Activated CD8-positive, alpha-beta memory T cell treated with anti-CD3 and anti-CD28 coated beads for 24 hours (primary cell): ENCODE measurements at places on chromosomes 4 and X.

DNA sequence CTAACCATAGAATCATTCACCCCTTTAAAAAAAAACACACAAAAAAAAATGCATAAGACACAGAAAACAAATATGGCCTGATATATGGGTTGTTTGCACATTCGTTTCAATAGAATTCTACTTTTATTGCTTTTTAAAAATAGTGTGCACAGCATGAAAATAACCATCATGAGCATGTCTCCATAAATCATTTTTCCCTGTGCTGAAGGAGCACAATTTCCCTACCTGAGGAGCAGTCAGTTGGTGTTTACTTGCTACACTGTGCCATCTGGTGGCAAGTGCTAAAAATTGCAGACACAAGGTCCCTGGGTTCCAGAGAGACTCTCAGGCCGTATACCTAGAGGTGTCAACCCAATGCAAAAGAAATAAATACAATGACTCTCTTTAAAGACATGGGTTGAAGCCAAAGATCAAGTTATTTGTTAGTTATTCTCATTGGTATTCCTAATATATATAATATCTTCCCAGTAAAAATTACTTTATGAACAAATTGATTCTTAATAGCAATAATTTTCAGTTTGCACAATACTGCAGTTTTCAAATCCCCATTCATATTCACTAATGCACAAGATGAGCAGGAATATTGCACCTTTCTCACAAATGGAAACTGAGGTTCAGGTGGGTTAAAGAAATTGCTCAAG lies 551.4 kb downstream of the IQCM start:
- DNase-seq, result no peak

DNA sequence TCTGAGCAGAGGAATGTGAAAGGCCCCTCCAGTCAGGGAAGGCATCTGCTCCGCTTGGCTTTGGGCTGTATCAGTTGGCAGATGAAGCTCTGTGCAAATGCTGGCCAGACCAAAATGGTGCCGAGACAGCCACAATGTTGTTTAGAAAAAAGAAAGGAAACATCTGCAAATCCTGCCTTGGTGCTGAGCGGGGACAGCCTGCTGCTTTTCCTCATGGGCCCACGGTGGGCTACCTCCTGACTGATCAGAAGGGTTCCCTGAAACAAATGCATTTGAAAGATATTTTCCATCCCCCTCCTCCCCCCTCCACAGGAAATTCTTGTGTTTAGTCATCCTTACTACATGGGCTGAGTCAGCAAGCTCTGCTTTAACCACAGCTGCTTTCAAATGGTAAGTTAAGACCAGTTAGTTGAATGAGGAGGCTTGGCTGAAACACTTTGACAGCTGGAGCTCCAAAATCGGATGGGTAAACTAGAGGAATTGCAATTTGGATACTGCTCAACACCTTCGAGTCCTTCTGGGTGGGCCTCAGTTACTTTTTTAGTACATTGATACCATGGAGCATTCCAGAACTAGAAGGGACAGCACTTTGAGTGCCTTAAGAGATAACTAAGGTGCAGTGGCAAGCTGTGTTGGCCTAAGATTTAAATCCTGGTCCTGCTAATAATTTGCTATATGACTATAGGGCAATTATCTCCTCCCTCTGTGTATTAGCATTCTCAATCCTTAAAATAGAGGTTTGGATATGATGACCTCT lies 36.0 kb downstream of the PLAC1 start:
- no peak for DNase-seq

DNA sequence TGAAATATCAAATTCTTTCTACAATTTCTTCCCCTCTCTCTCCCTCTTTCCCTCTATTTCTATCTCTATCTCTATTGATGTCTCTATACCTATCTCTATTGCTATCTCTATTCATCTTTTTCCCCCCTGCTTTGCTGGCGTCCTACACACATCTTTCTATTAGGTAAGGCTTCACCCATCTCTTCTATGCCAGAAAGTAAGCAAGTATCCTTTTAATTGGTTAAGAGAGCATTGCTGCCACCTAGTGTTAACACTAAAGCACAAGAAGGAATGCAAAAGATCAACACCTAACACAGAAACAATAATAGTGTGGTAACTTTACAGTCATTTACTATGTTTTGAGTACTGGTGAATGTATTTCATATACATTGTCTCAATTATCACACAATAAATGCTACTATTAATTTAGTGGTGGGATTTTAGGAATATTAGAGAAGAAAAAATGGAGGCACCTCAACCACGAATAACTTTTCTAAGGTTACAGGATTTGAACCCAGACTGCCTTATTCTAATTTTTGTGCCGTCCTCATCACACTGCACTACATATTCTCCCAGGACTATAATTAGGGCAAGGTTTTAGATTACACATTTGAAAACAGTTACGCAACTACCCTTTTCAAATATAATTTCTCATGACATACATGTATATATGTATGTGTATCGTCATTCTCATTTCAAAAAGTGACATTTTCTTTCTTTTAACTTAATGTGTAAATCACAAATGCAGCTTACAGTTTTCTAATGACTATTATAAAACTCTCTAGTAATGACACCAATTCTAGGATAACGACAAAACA lies 3.7 kb upstream of the C4orf36 start:
- no peak for DNase-seq

DNA sequence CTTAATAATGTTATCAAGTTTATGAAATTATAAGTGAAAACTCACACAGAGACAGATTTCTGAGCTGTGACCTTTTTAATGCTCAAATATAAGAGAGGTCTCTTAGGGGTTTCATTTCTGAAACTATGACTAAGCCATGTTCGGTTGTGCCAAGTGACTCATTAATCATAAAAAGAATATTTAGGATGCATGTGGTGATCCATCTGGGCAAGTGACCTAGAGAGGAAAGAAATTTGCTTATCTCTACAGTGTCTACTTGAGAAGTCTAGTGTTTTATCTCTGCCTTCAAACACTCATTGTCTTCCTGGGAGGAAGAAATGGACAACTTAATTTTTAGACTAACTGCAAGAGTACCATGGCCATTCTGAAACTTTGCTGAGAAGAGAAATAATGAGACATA lies 545.3 kb upstream of the GRID2 start:
- no peak for DNase-seq

GRCh38 chrX:123487236-123487635 lies 245.6 kb downstream of the THOC2 start:
- DNase-seq, result no peak

- no peak for DNase-seq
These were observed 171.9 kb downstream of the MAD2L1 start for GRCh38 chr4:119894650-119895208.

DNA sequence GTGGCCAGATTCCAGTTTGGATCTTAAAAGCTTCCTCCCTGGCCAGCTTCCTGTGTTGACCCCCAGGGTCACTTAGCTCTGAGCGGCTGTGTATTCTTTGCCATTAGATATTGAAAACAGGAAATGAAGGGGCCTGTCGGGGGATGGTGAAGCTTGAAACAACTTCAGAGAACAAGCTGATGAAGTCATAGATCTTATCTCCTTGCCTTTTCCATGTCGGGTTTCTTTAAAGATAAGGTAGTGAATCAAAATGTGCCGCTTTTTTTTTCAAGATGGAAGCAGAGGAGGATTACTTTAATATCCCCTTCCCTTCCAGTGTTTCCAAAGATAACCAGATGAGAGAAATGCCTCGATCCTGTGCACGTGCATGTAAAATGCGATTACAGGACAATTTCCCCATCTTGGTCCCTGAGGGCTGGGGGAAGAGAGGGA lies 508.5 kb downstream of the MID1IP1 start:
- DNase-seq, result no peak

- no peak for DNase-seq
These were observed 29.8 kb downstream of the FAM149A start for GRCh38 chr4:186134257-186134656.

- no peak for DNase-seq
These were observed 86.3 kb downstream of the GPRIN3 start for GRCh38 chr4:89221167-89221867.

GRCh38 chr4:118711052-118711451 lies 25.9 kb downstream of the METTL14 start:
- DNase-seq, result no peak

DNA sequence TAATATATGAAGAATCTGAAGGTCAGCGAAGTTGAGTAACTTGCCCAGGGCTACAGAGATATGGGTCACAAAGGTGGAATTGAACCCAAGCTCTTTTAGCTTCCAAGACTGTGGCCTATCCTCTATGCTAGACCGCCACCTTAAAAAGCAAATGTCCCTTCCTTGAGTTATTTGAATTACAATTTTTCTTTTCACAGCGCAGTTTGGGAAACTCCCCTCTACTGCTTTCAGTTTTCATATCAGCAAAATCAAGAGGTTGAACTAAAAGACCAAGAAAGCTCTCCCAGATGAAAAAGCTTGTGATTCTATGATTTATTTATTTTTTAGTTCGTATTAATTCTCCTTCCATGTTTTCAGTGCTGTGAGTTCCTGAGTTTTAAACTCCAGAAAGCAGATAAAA lies 174.5 kb upstream of the C1QTNF7 start:
- no peak for DNase-seq

- DNase-seq, result no peak
These were observed 28.8 kb upstream of the SCOC start for GRCh38 chr4:140344621-140345020.

GRCh38 chrX:148874636-148875246 lies 374.3 kb downstream of the AFF2 start:
- no peak for DNase-seq

DNA sequence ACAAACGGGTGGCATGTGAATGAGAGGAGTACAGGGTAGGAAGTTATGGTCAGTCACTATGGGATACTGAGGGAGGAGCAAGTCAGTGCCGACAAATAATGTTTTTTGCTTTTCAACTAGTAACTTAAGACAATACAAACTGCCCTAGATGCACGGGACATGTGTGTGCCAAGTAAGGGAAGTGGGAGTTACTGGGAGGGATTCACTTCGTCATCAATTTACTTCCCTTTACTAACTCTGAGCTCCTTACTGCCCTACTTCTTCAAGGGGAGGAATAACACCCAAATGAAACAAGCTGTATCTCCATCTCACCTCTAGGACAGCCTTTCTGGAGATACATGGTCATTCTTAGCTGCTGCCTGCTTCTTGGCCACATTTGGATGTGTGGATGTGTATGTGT lies 97.7 kb downstream of the DGKK start:
- DNase-seq, result no peak

DNA sequence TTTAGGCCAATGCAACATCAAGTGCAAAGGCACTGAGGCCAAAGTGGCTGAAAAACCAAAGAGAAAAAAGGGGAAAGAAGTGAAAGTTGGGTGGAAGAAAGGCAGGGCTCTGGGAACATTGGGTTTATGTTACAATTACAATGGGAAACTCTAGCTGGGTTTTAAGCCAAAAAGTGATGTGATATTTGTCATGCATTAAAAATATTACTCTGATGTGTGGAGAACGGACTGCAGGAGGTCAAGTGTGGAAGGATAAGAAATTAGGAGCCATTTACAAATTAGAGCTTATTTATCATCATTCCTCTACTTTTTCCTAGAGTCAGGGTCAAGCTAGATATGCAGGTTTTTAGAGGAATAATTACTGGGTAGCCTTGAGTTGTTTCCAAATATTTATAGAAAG lies 516.8 kb downstream of the INPP4B start:
- no peak for DNase-seq

DNA sequence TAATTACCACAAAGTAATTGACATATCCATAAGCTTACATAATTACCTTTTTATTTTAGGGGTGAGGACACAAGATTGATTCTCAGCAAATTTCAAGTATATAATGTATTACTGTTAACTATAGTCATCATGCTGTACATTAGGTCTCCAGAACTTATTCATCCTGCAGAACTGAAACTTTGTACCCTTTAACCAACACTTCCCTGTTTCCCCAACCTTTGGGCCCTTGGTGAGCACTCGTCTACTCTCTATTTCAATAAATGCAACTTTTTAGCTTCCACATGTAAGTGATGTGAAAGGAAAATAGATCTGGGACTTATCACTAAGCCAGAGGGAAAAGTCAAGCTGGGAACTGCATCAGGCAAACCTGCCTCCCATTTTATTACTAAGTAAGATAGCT lies 33.6 kb upstream of the CCNG2 start:
- no peak for DNase-seq

GRCh38 chr4:130632731-130633604 lies 1537.0 kb downstream of the C4orf33 start:
- no peak for DNase-seq

DNA sequence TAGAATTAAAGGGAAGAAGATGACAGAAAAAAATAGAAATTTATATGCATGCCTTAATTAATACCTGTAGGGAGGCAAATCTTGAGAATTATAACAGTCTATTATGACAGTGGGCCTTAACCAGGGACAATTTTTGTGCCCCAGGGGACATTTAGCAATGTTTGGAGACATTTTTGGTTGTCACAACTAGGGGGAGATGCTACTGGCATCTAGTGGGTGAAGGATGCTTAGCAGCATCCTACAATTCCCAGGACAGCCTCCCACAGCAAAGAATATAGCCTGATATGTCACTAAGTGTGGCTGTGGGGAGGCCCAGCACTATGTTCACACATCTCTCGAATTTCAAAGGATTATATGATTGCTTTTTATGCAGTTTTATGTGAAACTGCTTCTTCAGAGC lies 10.5 kb downstream of the GPR82 start:
- no peak for DNase-seq

- no peak for DNase-seq
These were observed 36.7 kb downstream of the PJA1 start for GRCh38 chrX:69128588-69128987.

- DNase-seq, result no peak
These were observed 79.1 kb downstream of the FAT4 start for GRCh38 chr4:125393825-125394224.

GRCh38 chr4:105461221-105461620 lies 12.6 kb downstream of the PPA2 start:
- no peak for DNase-seq

DNA sequence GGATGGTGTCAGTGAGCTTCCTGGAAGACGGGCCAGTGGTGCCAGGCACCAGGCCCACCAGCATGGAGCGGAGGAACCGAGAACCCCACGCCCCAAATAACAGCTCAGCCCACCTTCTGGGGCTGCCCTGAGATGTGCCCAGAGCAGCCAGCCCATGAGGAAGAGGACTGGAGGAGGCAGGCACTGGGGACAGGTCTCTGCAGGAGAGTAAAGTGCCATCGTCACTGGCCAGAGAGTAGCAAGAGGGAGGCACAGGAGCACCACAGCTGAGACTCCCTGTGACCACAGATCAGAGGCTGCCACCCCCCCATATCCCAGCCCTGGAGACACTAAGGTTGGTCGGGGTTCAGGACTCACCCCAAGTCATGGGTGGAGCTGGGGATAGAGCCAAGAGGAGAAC lies 63.0 kb downstream of the PPP2R2C start:
- DNase-seq, result no peak

DNA sequence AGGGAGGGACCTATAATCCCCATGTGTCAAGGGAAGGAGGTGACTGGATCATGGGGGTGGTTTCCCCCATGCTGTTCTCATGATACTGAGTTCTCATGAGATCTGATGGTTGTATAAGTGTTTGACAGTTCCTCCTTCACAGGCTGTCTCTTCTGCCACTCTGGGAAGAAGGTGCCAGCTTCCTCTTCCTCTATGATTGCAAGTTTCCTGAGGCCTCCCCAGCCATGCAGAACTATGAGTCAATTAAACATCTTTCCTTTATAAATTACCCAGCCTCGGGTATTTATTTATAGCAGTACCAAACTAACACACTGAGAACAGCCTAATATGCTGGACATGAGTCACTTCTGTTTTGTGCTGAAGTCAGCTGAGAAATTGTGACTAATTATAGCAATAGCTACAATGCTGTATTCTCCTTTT lies 656.9 kb upstream of the CPEB2 start:
- no peak for DNase-seq
